Sigmoid colon (tissue), 7 donors: ENCODE measurements at places on chromosomes 13 and 19. TPM values are rescaled to one million over a fixed set of nuclear protein-coding genes. Genes with fewer than 3 reads are reported as not detected.

The TMEM145 gene
- 4.4 TPM for total RNA-seq

The VSTM1 gene
- total RNA-seq = not detected

The NCR1 gene
- total RNA-seq = not detected

DNA sequence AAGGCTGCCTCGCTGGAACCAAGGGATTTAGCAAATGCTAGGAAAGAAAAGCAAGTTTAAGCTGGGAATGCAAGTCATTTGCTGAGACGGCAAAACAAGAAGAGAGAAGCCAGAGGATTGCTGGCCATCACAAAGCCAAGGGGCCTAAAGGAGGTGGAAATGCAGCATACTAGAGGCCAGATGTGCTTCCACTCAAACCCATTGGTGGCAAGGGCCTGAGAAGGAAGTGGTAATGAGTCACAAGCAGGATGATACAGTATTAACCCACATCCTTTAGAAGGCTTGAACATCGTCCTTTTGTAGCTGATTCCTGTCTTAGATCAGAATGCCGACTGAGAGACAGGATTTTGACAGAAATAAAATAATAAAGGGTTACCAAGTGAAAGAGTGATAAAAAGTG lies 68.2 kb downstream of the ITGBL1 start:
- H3K4me3 ChIP-seq = no peak overlapping the region
- no peaks in the 10 kb centered on the region for H3K36me3 ChIP-seq
- no peaks in the 10 kb centered on the region for H3K4me1 ChIP-seq
- no peak overlapping the region for H3K27ac ChIP-seq

The SHANK1 gene
- total RNA-seq = under 0.01 TPM
